NCI-H510A treated with DMSO at 0.1 percent for 48 hours (cell line): ENCODE measurements at places on chromosomes 2 and 18.
A peak's percentile ranks its signal among the peaks of the same experiment; 100 is the strongest.

DNA sequence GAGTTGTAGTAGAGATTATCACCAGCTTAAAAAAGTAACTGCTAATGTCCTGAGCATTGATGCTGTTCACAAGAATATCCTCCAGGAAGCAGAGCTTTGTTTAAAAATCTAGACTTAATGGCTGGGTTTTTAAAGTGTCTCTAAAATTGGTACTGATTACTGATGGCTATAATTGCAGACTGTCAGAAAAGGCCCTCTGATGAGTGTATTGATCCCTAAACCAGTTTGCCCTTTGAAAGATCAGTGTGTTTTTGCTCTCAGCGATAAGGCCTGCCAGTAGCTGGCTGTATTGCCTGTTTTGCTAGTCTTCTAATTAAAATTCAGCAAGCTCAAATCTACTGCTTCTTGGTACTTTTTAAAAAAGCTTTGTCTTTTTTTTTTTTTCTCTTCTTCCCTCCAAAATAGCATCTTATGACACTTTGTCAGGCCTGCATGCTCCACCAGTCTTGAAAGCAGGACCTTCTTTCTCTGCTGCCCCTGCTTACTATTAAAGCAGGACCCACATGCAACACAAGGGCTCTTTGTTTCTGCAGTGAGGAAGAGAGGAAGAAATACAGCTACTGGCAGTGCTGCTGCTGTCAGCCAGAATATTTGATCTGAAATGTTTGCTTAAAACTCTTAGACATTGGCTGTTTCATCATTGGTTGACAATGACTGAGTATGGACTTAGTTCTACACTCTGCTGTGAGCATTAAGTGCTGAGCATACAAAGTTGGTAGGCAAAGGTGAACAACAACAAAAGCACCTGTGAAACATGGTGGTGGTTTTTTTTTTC is 1.8 kb downstream of the SEC11C start:
- DNase-seq: peak; percentile 99

DNA sequence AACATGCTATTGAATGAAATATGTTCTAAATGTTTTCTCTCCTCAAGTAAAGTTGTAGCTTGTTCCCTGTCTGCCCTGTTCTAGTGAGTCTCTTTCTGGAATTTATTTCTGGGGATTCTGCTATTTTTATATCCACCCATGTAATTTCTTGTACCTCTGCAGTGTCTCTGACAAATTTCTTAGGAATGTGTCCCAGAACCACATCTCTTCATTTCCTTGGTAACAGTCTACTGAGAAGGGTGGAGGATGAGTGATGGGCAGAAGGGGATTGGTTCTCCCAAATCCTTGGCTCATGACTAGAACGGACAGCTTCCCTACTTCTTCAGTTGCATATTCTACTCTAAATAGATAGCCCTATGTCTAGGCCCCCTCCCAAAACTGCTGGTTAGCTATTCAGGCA is 490.6 kb upstream of the LINC00305 start:
- no peak for DNase-seq

- DNase-seq: no peak
These were observed 101.3 kb upstream of the KLHL29 start for GRCh38 chr2:23283653-23284052.

GRCh38 chr18:79785831-79786230 is 11.9 kb upstream of the KCNG2 start:
- DNase-seq: no peak
